Glomerular endothelial cell (primary cell): ENCODE measurements at places on chromosomes 4 and X. TPM values are rescaled to one million over a fixed set of nuclear protein-coding genes. Genes with fewer than 3 reads are reported as not detected.

Gene PARM1
- total RNA-seq = 0.06 and 0.24 TPM in 2 replicates

Gene KCND1
- total RNA-seq = 0.78 and 1.3 TPM in 2 replicates

Gene FUNDC2
- 22.5 and 32.2 TPM in 2 replicates for total RNA-seq

Gene TCEAL2
- total RNA-seq = not detected in 2 replicates

Gene PPBP
- total RNA-seq = 0.70 TPM in 1 of 2 replicates, not detected in the other

Gene GATA1
- not detected in 2 replicates for total RNA-seq

DNA sequence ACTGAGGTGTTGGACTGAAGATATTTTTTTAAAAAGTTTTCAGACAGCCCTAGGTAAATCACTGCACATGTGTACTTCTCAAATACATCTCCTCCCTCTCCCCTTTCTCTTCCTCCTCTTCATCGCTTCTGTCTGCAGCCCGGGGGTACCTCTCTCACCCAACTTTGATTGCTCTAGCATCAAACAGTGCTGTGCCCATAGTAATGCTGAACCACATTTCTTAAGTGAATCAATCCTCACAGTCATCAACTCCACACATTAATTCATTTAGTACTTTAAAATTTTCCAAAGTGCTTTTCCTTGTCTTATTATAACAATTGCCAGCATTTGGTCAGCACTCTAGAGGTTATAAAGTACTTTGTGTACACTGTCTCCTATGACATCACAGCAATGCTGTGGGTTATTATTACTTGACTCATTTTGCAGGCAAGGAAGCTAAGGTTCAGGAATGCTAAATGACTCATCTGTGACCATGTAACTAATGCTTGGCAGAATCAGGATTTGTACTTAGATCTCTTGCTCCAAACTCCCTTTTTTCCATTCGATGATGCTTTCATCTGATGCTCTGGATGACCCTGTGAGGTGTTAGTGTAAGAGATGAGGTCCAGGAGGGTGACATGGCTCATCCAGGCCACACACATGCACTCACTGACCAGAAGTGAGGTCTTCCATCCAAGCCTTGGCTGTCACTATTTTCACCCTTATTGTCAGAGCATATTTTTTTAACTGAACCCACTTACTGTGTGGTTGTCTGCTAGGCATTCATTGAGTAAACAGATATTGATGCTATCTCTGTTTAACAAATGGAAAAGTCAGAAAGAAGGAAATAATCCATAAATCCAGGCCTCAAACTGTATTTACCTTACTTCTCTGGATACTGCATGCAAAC is 58.8 kb downstream of the RHOH start:
- peak; percentile 90 for DNase-seq

- DNase-seq = no peak
These were observed 223.1 kb upstream of the TAPT1 start for GRCh38 chr4:16449406-16449805.

DNA sequence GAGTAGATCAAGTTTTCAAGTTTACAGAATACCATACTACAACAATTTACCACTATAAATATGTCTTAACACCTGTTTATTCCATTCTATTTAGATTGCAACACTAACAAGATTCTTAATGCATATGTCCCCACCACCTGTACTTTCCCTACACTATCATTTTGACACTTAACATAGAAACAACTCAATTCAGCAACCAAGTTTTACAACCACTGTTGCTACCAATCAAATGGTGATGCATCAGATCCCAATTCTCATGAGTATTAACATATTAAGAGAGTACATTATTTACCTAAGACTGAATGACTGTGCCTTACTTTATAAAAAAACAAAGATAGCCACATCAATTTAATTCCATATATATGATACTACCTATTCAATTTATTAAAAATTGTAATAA is 49.4 kb downstream of the EIF4E start:
- no peak for DNase-seq

GRCh38 chr4:94650690-94651089 is 107.1 kb upstream of the BMPR1B start:
- no peak for DNase-seq

DNA sequence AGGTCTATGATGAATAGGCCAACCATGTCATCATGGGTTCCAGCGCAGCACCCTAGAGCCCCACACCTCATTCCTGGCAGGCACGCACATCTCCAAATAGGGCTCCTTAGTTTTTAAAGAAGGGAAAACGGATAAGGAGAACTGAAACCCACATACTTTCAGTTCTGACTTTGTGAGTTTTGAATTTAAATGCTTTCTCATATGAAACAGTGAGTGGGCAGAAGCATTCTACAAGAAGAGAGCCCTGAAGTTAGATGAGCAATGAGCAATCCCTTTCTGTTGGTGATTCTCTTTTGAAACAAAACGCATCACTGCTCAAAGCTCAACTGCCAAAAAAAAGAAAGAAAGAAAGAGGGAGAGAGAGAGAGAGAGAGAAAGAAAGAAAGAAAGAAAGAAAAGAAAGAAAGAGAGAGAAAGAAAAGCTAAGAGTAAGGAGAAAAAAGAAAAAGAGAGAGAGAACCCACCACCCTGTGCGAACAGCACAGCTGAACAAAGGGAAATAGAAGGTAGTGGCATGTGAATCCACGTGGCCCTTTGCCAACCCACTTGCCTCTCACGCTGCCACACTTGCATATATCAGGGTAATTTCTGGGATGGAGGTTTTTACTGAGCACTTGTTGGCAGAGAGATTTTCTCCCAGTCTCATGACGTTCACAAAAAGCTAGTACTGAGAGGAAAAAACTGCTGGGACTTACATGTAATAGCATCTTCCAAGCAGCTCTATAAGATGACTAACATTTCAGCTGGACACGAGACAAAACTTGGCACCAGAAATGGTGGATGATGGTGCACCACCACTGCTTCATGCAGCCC is 31.0 kb downstream of the TMSB4X start:
- DNase-seq = no peak

DNA sequence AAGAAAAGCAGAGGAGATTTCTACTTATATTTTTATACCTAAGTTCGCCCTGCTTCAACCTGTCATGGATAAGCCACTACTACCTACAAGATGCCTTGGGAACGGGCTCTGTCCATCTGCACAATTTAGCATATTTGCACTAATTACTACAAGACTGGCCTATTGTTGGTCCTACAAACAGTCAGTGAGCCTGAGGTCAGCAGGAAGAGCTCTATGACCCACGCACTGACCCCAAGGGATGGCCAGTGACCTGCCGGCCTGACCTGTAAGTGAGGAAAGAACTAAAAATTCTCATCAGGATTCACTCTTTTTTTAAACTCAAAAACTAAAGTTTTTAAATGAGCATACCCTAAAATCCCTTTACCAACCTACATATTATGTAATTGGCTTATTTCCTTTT is 142.0 kb downstream of the COL25A1 start:
- DNase-seq = no peak

DNA sequence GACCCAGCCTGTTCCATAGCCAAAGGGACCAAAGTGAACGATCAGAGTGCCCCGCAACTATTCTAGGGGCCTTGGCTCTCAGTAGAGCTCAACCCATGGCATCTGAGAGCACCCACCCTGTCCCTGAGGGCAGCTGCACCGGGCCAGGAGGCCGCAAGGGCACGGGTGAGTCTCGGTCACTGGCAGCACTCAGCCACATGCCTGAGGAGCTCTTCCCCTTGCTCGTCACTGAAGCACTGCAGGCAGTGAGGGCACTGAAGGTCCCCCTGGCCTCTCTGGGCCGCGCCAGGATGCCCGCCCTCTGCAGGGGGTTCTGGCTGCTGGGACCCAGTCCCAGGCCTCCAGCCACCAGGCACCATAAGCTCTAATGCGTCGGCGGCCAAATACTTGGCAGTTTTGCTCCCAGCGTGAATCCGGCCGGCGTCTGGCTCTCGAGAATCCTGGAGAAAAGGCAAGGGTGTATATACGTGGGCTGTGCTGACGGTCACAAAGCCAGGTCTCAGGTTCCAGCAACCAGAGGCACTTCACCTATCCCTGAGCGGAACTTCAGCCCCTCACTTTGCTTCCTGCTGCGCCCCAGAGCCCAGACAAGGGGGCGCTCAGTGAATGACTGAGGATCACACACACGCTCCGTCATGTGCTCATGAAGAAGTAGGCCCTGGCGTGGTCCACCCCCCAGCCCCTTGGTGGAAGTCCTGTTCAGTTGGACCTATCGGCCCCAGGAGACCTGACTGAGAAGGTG is 13.9 kb downstream of the TNIP2 start:
- DNase-seq = no peak

GRCh38 chrX:103518571-103518970 is 718 bp downstream of the RAB40A start:
- no peak for DNase-seq
